Left ventricle myocardium inferior (tissue), 1 donor: ENCODE measurements at places on chromosomes 5 and 9. TPM values are rescaled to one million over a fixed set of nuclear protein-coding genes. Genes with fewer than 3 reads are reported as not detected.

DNA sequence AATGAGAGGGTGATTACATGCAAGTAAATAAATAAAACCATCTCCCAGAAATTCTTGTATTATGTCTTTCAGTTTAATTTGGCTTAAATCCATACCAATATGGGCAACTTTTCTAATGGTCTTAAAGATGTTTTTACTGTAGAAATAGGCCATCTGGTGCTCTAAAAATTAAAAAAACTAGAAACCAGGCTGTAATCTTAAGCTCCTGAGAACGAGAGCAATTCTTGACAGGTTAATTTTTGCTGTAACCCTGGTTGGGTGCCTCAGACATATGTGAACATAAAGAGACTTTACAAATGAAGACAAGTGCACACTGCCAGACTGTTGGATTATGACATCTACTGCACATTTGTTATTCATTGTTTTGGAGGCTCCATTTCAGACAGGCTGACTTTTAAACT, 246.8 kb upstream of the DAB2 start:
- H3K27ac ChIP-seq = no peak overlapping the region
- H3K36me3 ChIP-seq = no peaks in the 10 kb centered on the region
- no peaks in the 10 kb centered on the region for H3K27me3 ChIP-seq
- no peaks in the 10 kb centered on the region for H3K4me1 ChIP-seq
- DNase-seq = no peak

DNA sequence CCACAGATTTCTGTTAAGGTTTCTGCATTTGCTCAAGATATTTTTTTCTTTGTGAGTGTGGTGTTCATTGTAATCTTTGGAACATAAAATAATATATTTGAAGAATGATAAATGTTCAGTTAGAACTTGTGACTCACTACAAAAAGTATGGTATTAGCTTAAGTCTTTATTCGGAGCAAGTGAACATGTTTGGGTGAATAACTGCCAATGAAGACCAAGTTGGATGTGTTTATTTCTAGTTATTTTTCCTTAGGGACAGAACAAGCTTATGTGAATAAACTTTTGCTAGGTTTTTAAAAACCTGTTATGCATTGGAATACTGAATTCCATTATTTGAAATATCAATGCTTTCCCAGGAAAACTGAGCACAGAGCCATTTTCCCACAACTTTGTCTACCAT, 418.6 kb downstream of the SLCO4C1 start:
- no peaks in the 10 kb centered on the region for H3K4me1 ChIP-seq
- no peaks in the 10 kb centered on the region for H3K36me3 ChIP-seq
- no peak for DNase-seq
- H3K27me3 ChIP-seq = no peaks in the 10 kb centered on the region
- no peak overlapping the region for H3K4me3 ChIP-seq

Gene ZBTB6
- total RNA-seq = 6.0 TPM

Gene CDHR2
- total RNA-seq = 0.33 TPM

Gene GLRA1
- not detected for total RNA-seq

Gene TSPAN17
- total RNA-seq = 31.0 TPM

Gene PCDHB12
- total RNA-seq = 0.69 TPM

- H3K4me3 ChIP-seq = no peak overlapping the region
- no peaks in the 10 kb centered on the region for H3K36me3 ChIP-seq
- no peak for DNase-seq
- H3K27me3 ChIP-seq = no peaks in the 10 kb centered on the region
- no peaks in the 10 kb centered on the region for H3K4me1 ChIP-seq
Observed at GRCh38 chr9:100167176-100167575, 68.1 kb downstream of the INVS start.

Gene CNTNAP3
- total RNA-seq = 9.9 TPM

- no peaks in the 10 kb centered on the region for H3K27me3 ChIP-seq
- H3K27ac ChIP-seq = no peak overlapping the region
- no peaks in the 10 kb centered on the region for H3K36me3 ChIP-seq
- DNase-seq = no peak
- no peak overlapping the region for H3K4me3 ChIP-seq
Observed at GRCh38 chr9:77965445-77966123, 66.0 kb downstream of the GNAQ start.

- H3K27me3 ChIP-seq = peaks cover 3% of the 10 kb centered on the region
- H3K4me1 ChIP-seq = peaks cover 8% of the 10 kb centered on the region
- H3K4me3 ChIP-seq = no peak overlapping the region
- H3K27ac ChIP-seq = no peak overlapping the region
- no peak for DNase-seq
- no peaks in the 10 kb centered on the region for H3K36me3 ChIP-seq
Observed at GRCh38 chr9:122392714-122393113, 21.9 kb downstream of the PTGS1 start.

GRCh38 chr5:56317923-56318561, 84.9 kb upstream of the ANKRD55 start:
- H3K4me1 ChIP-seq = peaks cover 15% of the 10 kb centered on the region
- no peaks in the 10 kb centered on the region for H3K27me3 ChIP-seq
- no peak overlapping the region for H3K4me3 ChIP-seq
- H3K27ac ChIP-seq = no peak overlapping the region
- H3K36me3 ChIP-seq = no peaks in the 10 kb centered on the region

- H3K4me3 ChIP-seq = no peak overlapping the region
- H3K27ac ChIP-seq = no peak overlapping the region
- H3K27me3 ChIP-seq = no peaks in the 10 kb centered on the region
Observed at GRCh38 chr5:90873033-90873517, 314.5 kb downstream of the ADGRV1 start.

Gene CFAP157
- not detected for total RNA-seq

Gene BHMT2
- 7.9 TPM for total RNA-seq

Gene ARHGEF37
- total RNA-seq = 22.8 TPM

Gene BAAT
- total RNA-seq = not detected

Gene ACSL6
- 2.7 TPM for total RNA-seq

DNA sequence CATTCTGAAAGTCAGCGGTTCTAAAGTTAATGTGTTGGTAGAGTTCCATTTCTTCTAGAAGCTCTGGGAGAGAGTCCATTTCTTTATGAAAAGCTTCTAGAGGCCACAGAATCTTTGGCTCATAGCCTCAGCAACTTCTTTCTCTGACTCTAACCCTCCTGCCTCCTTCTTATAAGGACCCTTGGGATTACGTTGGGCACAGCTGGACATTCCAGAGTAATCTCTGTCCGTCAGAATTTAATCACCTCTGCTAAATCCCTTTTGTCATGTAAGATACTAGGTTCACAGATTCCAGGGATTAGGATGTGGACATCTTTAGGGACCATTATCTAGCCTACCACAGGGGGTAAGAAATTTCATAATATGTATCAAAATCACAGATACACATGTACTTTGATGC, 22.6 kb upstream of the ANKDD1B start:
- no peak overlapping the region for H3K4me3 ChIP-seq
- H3K27me3 ChIP-seq = no peaks in the 10 kb centered on the region
- peaks cover 54% of the 10 kb centered on the region for H3K36me3 ChIP-seq
- H3K4me1 ChIP-seq = no peaks in the 10 kb centered on the region

GRCh38 chr5:40171971-40172370, 507.7 kb upstream of the PTGER4 start:
- H3K4me3 ChIP-seq = no peak overlapping the region
- no peaks in the 10 kb centered on the region for H3K27me3 ChIP-seq
- no peak overlapping the region for H3K27ac ChIP-seq
- no peaks in the 10 kb centered on the region for H3K36me3 ChIP-seq
- DNase-seq = no peak

DNA sequence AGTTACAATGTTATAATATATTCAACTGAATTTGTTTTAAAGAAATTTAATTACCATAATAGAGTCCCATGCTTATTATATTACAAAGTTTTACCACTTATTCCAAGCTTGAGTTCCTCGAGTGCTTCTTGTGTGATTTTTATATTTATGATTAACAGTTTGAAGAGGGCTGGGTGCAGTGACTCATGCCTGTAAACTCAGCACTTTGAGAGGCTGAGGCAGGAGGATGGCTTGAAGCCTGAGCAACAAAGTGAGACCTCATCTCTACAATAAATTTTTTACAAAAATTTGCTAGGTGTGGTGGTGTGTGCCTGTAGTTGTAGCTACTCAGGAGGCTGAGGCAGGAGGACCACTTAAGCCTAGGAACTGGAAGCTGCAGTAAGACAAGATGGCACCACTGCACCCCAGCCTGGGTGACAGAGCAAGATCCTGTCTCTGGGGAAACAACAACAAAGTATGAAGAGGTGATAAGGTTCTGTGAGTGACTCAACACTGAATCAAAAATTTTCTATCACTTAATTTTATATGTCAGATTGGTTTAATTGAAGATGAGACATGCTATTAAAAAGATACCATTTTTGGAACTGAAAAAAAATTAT, 9.2 kb downstream of the POC5 start:
- H3K36me3 ChIP-seq = peaks cover 29% of the 10 kb centered on the region
- no peak overlapping the region for H3K4me3 ChIP-seq
- H3K27ac ChIP-seq = no peak overlapping the region

Gene MLANA
- total RNA-seq = not detected

Gene PCDHGA12
- 4.8 TPM for total RNA-seq

Gene ALDH1A1
- total RNA-seq = 20.7 TPM

- H3K4me3 ChIP-seq = no peak overlapping the region
- no peaks in the 10 kb centered on the region for H3K4me1 ChIP-seq
- peaks cover 32% of the 10 kb centered on the region for H3K27me3 ChIP-seq
- no peak for DNase-seq
- no peaks in the 10 kb centered on the region for H3K36me3 ChIP-seq
Observed at GRCh38 chr9:96121136-96121535, 180.8 kb downstream of the HSD17B3 start.

DNA sequence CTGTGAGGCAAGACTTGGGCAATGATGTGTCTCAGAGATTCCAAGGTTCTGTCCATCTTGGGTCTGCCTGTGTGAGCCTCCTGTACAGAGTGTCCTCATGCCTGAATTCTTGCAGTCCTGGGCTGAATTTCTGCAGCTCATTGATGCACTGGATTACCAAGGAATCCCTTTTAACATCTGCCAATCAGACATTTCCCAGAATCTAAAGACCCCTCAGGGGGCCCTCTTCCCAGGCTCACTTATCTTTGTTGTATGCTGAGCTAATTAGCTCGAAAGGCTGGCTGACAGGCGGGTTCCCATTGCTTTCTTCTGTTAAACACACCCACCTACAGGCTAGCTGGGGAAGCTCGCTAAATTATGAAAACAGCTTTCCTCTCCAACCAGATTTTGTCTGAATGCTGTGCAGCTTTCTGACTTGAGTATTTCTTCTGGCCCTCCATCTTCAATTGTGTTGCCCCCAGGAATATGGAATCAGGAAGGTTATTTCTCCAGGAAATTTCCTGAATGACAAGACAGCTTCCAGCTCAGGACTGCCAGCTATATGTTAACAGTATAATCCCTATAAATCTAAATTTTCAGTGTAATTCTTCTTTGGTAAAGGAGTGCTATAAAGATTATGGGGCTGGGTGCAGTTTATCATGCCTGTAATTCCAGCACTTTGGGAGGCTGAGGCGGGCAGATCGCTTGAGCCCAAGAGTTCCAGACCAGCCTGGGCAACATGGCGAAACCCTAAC, at the start of gene LIX1:
TSS of gene LIX1 (minus strand) at position 91 of the 734 bp plus-strand sequence. CDS start at position 56, 35 bp downstream.
- H3K27ac ChIP-seq = no peak within 1 kb of the TSS
- DNase-seq = no peak
- H3K4me1 ChIP-seq = peaks cover 5% of the 10 kb centered on the region

DNA sequence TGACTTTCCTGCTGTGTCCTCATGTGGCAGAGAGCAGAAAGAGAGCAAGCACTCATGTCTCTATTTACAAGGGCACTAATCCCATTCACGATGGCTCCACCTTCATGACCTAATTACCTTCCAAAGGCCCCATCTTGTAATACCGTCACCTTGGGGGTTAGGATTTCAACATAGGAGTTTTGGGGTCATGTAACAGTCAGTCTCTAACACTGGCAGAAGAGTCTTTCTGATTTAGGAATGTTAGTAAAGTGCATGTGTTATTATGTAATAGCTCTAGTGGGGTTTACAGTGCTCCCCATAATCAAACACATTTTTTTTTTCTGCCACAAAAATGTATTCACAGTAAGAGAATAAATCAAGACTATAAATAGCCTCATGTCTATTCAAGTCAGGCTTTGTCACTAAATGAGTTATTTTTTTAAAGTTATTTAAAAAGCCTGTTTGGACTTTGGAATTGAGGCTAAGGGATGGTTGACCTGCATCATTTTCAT, 19.1 kb downstream of the GALNT10 start:
- peaks cover 17% of the 10 kb centered on the region for H3K4me1 ChIP-seq
- DNase-seq = no peak
- no peak overlapping the region for H3K4me3 ChIP-seq
- H3K27ac ChIP-seq = no peak overlapping the region
- H3K36me3 ChIP-seq = peaks cover 11% of the 10 kb centered on the region

Gene APBA1
- total RNA-seq = 3.0 TPM

DNA sequence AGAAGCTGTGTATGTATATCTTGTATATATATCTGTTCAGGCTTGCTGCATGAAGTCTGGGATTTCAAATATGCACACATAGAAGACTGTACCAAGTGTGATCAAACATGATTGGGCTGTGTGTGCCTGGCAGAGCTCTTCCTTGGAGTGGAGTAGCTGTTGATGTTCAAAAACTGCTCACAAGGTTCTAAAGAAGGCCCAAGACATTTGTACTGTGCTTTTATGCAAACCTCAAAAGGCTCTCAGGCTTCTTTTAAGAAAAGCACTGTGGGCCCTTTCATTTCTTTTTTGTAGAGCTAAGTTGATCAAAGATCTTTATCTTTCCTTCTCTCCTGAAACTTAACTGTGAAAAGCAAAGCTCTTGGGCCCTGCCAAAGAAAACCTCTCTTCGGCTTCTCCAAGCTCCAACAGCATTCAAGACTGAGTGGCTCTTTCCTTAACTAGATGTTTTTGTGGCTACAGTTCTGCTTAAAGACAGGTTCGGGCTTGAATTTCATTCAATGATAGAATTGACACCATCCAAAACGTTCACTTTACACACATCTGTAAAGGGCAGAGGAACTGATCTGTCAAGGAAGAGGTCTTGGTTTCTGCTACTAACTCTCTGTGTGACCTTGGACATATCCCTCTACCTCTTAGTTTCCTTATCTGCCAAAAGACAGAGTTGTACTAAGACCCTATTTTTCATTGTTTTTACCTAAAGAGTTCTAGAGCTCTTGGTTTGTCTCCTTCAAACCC, 105.8 kb upstream of the IL6ST start:
- no peak overlapping the region for H3K27ac ChIP-seq
- DNase-seq = no peak
- H3K4me1 ChIP-seq = peaks cover 15% of the 10 kb centered on the region
- H3K4me3 ChIP-seq = no peak overlapping the region
- no peaks in the 10 kb centered on the region for H3K27me3 ChIP-seq

Gene STPG3
- 0.58 TPM for total RNA-seq

Gene MYO10
- 5.0 TPM for total RNA-seq

- no peaks in the 10 kb centered on the region for H3K36me3 ChIP-seq
- DNase-seq = no peak
- H3K27me3 ChIP-seq = no peaks in the 10 kb centered on the region
- no peak overlapping the region for H3K27ac ChIP-seq
- H3K4me1 ChIP-seq = no peaks in the 10 kb centered on the region
Observed at GRCh38 chr5:167840527-167841130, 450.8 kb upstream of the WWC1 start.

Gene STK32A
- total RNA-seq = 0.80 TPM

Gene HK3
- total RNA-seq = 3.5 TPM

- peaks cover 8% of the 10 kb centered on the region for H3K4me1 ChIP-seq
- no peaks in the 10 kb centered on the region for H3K27me3 ChIP-seq
- no peak for DNase-seq
Observed at GRCh38 chr9:12719431-12719830, 26.2 kb downstream of the TYRP1 start.
